Left renal pelvis (tissue), 4 donors: ENCODE measurements at places on chromosomes 16 and 17.

GRCh38 chr17:39709998-39710964 is 10.4 kb downstream of the ERBB2 start:
- no peak for DNase-seq

GRCh38 chr16:56814537-56815432 is 50.2 kb upstream of the SLC12A3 start:
- DNase-seq: peak; percentile 12

DNA sequence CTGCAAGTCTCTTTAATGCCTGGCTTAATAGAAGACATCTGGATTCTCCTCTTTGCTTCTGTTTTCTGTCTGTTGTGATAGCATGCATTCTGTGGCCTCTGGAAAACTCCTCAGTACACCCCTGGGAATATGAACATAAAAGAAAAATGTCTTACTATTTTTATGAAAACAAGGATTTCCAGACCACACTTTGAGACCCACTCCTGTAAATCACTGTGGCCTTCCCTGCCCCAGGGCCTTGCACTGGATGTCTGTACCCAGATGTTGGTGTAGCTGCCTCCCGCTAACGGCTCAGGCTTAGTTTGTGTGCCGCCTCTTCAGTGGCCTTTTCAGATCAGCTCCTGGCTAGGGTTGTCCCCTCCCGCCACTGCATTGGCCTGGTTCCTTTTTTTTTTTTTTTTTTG is 126.6 kb downstream of the SOCS1 start:
- no peak for DNase-seq

DNA sequence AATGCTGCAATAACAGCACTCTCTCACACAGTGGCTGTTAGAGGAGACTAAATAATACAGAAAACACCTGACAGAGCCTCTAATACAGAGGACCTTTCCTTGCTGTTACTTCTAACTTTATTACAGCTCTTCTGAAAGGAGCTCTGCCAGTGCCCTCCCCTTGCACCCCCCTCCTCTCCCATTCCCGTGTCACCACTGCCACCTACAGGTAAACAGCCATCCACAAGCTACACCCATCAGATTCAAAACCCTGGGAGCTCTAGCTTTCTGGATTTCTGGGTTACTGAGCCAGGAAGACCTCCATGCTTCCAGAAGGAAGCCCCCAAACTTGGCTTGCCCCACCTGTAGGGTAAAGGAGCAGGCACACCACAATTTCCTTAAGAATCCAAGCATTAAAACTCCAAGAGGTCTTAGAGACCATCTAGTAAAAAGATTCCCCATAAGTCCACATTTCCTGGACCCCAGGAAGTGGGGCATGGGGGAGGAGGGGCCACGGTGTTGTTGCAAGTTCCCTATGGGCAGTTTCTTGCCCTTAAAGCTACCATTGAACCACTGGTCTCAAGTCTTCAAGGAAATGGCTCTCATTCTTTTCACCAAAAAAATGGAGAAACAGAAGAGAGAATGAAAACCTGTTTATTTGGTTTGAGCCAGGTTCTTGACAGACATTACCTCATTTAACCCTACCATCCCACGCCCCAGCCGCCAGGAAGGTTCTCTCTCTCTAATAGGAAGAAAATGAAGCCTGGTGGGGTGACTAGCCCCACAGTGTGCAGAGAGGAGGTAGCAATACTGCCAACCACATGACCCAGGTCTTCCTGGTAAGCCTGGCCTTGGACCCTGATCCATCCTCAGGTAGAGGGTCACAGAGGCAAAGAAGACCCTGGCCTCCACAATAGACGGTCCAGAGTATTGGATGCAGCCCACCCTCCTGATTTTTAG is 52.8 kb downstream of the TOM1L2 start:
- no peak for DNase-seq
